Right atrium auricular region (tissue), 2 donors: ENCODE measurements at places on chromosomes 3 and 15.

DNA sequence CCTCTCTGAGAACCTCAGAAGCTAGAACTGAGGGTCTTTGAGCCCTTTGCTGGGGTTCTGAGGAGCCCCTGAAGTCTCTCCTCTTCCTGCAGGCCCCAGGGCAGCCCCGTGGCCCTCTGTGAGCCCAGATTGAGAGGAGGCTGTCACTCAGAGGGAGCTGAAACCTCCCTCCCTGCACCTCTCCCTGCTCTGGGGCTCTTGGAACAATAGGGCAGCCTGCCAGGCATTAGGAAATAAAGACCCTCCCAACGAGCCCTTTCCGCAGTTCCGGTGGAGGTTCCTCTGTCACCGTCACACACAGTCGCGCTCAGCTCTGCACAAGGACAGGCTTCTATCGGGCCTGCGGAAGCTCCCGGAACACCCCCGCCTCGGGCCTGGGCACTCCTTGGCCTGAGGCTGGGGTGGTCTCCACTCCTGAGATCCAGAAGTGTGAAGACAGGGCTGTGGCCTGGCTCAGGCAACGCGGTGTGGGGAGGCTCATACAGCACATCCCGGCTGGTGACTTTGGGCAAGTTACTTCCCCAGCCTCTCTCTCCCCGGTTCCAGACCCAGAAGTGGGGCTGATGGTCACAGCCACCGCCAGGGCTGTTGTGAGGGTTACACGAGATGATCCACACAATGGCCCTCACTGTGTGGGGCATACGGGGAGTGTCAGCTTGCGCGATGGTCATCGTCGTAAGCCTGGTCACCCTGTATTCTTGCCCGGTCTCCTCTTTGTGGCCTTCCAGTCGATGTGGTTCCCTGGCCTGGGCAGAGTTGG lies 17.7 kb downstream of the MELTF start:
- no peak for DNase-seq

GRCh38 chr3:130669740-130670139 lies 76.9 kb downstream of the PIK3R4 start:
- DNase-seq = no peak

GRCh38 chr15:41689834-41690233 lies 29.6 kb downstream of the MGA start:
- DNase-seq = no peak

DNA sequence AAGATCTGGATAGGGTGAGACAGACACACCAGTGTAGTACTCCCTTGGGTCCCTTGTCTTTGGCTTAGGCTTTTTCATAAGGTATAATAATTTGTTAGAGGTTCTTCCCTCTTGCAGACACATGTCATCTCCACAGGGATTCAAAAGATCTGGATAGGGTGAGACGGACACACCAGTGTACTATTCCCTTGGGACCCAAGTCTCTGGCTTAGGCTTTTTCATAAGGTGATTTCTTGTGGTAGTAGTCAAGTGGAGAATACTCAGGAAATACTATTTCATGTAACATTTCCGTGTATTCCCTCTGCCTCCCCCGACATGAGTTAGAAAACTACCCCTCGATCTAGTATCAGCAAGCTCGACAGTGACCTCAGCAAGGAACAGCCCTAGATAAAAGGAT lies 954 bp upstream of the MAPKBP1 start:
- no peak for DNase-seq
